NCI-H2107 (cell line): ENCODE measurements at places on chromosomes 7 and 10.

GRCh38 chr7:104886651-104887050 is 127.4 kb upstream of the KMT2E start:
- no peak for DNase-seq

DNA sequence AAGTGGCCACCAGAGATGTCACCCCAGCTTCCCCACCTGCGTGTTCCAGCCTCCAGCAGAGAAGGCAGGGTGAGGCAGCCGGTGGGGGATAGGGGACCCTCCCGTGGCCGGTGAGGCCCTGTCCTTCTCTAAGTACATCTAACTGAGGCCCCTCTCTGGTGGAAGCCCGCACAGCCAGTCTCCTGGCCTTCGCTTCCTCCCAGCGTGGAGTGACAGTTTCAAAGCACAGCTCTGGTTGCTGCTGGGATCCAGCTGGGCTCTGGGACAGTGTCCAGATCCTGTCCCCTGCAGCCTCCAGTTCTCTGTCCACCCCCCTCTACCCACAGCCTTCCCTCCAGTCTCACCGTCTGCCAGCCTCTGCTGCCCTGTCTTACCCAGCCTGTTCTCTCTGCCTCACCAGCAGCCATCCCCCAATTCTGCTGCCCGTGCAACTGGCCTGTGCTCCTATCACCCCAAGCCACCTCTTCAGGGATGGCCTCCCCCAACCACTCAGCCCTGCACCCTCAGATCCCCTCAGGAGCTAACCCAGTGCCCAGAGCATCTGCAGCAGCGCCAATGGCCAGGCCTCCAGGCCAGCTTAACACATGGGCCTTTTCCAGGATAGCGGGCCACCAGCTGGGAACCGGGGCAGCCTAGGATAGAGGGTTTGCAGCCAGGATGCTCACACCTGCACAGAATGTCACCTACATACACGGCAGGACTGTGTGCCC is 16.3 kb upstream of the SH2B2 start:
- no peak for DNase-seq

GRCh38 chr10:49282306-49282705 is 16.7 kb upstream of the C10orf71 start:
- DNase-seq, result no peak

DNA sequence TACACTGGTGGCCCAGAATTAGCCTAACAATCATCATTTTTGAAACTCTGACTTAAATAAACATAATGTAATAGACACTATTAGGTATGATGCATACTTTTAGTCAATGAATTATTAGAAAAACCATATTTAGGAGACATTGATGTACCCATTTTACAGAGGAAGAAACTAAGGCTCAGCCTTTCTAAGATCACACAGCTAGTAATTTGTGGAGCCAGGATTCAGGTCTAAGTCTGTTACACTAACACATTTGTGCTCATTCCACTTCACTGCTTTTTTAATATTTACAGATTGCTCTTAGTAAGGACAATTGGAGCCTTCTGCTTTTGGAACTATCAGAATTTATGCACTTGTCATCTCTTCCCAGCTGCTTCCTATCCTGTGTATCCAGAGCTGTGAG is 8.9 kb downstream of the CFAP43 start:
- DNase-seq, result no peak

- no peak for DNase-seq
Measured at GRCh38 chr10:101601541-101601940, 13.4 kb downstream of the DPCD start.

DNA sequence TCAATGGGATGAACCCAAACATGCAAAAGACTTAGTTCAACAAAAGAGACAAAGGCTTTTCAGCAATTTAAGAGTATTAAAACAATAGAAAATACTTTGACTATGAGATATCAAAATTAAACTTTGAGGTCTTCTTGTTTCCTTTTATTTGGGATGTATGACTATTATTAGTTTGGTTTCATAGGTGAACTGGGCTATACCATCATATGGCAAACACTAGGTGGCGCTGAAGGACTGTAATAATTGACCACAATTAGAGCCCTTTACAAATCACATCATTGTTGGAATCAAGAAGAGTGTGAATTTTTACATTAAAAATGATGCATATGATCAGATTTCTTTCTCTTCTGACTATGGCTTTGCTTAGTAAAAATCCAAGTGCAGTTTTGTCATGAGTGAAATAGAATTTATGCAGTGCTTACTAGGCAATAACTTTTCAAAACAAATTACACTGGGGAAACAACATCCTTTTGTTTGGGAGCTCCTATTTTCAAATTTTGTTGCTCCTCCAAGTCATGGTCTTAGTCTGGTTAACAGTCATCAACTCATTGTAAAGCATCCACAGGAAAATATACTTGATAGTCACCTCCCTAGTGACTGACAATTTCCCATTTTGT is 14.7 kb upstream of the NXPH1 start:
- peak; percentile 74 for DNase-seq
